ENCODE measurements at places on chromosomes 7 and 10. TPM values are rescaled to one million over a fixed set of nuclear protein-coding genes. Genes with fewer than 3 reads are reported as not detected.
A peak's percentile ranks its signal among the peaks of the same experiment; 100 is the strongest.

Gene C10orf71
- not detected for total RNA-seq

Gene NEBL
- total RNA-seq: 3.1 TPM

Gene PPP1R17
- total RNA-seq: not detected

Gene URGCP
- total RNA-seq: 39.7 TPM

Gene GNGT1
- total RNA-seq: 0.41 TPM

GRCh38 chr10:89426230-89426868, 12.0 kb downstream of the IFIT5 start:
- no peak overlapping the region for H3K4me3 ChIP-seq
- H3K27ac ChIP-seq: no peak overlapping the region
- no peaks in the 10 kb centered on the region for H3K4me1 ChIP-seq

DNA sequence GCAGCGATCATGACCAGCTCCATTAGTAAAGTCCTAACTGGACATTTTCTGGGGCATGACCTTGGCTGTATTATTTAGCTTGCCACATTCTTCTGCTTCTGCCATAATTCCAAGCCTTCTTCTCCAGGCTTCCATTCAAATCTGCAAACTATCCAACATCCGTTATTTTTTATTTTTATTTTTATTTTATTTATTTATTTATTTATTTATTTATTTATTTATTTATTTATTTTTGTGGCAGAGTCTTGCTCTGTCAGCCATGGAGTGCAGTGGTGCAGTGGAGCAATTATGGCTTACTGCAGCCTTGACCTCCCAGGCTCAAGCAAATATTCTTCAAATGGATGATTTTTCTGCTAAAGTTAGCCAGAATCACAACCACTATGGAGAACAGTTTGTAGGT, 187.2 kb upstream of the CDK1 start:
- H3K4me1 ChIP-seq: no peaks in the 10 kb centered on the region
- H3K4me3 ChIP-seq: no peak overlapping the region
- no peaks in the 10 kb centered on the region for H3K27me3 ChIP-seq
- no peak for DNase-seq
- H3K27ac ChIP-seq: no peak overlapping the region

DNA sequence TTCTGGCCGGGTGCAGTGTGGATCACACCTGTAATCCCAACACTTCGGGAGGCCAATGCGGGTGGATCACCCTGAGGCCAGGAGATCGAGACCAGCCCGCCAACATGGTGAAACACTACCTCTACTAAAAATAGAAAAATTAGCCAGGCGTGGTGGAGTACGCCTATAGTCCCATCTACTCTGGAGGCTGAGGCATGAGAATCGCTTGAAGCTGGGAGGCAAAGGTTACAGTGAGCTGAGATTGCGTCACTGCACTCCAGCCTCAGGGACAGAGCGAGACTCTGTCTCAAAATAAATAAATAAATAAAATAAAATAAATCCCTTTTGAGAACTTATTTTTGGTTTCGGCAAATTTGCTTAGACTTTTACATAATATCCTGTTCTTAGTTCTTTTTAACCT, 31.3 kb upstream of the ATP6V0A4 start:
- H3K27ac ChIP-seq: no peak overlapping the region
- no peaks in the 10 kb centered on the region for H3K4me1 ChIP-seq
- no peaks in the 10 kb centered on the region for H3K27me3 ChIP-seq
- DNase-seq: no peak
- no peaks in the 10 kb centered on the region for H3K36me3 ChIP-seq

DNA sequence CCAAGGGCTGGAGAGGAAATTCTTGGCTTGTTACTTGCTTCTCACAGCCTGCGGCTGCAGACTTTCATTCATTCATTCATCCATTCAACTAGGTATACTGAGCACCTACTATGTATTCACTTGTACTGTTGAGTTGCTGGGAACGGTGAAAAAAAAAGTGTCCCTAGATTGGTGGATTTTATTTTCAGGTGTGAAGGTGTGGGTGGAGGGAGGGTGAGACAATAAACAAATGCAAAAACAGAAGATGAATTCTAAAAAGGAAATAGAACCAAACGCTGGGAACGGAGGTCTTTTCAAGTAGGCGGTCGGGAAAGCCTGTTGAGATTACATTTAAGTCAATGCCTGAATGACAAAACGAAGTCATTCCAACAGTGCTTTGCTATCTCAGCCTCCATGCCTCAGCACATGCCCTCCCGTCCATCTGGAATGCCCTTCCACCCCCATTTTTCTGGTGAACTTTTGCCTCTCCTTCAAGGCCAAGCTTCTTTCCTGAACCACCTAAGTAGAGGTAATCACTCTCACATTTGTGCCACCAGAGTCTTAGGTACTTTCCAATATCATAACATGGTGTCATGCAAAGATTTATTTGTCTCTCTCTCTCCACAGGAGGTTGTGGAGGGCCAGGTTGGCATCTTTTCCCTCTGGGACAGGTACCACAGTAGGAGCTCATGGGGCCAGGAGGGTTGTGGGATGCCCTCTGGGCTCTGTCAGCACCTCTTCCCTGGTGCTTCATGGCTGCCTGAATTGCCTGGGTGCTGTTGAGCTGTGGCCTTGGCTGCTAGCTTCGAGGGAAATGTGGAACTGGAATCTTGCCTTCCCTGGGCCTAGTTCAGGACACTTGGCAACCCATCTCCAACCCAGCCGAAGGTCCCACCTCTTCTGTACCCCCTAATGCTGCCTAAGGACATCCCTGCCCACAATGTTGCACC, 5.5 kb downstream of the NKX2-3 start:
- H3K4me3 ChIP-seq: no peak overlapping the region
- H3K36me3 ChIP-seq: no peaks in the 10 kb centered on the region
- H3K4me1 ChIP-seq: peaks cover 3% of the 10 kb centered on the region
- DNase-seq: no peak

- no peaks in the 10 kb centered on the region for H3K36me3 ChIP-seq
- no peaks in the 10 kb centered on the region for H3K27me3 ChIP-seq
- DNase-seq: no peak
- no peak overlapping the region for H3K27ac ChIP-seq
- H3K4me1 ChIP-seq: peaks cover 7% of the 10 kb centered on the region
These were observed 150.9 kb upstream of the COBL start for GRCh38 chr7:51467384-51468017.

DNA sequence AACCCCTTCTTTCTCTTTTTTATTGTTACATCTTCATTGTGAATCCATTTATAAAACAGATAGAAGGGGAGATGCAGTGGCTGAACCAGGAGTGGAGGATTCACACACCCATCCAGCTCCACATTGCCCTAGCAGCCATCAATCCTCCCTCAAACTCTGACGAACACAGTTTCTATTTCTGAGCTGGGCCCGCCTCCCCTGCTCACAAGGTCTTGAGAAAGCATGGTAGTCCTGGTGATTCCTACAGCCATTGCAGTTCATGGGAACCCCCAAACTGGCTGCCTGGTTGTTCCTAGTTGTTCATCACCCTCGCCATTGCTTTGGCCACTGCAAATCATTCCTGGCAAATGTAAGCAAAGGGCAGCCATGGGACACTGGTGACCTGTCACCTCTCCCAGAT, 258.5 kb upstream of the AOAH start:
- H3K27me3 ChIP-seq: no peaks in the 10 kb centered on the region
- no peak for DNase-seq
- no peak overlapping the region for H3K27ac ChIP-seq
- H3K4me3 ChIP-seq: no peak overlapping the region

GRCh38 chr10:100728928-100729861, 16.2 kb upstream of the PAX2 start:
- H3K27me3 ChIP-seq: no peaks in the 10 kb centered on the region
- peaks cover 1% of the 10 kb centered on the region for H3K4me1 ChIP-seq
- peak overlapping the region; percentile 9 for H3K4me3 ChIP-seq
- no peak for DNase-seq
- H3K27ac ChIP-seq: no peak overlapping the region

DNA sequence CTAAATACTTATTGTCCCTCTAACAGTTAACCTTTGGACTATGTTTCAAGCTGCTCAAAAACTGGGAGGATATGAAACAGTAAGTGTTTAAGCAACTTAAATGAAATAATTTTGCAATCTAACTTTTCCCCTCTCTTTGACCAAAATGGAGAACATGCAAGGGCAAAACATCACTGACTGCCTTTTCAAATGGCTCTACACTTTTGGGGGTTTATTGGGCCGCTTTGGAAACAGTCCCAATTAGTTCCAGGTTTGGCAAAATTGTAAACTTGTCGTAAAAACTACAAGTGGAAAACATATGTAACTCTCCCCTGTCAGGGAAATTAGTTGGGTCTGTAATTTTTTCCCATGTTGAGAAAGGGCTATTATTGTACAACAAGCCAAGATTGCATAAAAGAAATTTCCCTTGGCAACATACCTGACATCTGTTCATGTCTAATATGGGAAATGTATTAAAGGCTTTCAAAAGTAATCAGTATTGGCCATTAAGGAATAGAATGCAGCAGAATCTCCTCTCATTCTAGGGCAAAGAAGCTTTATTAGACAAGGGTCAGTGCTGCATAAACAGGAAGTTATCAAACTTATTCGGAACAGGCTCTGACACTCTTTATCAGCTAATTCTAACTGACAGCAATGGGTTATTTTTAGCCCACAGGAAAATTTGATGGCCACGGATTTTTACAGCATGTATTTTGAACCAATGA, 157.9 kb downstream of the ARID5B start:
- no peak overlapping the region for H3K27ac ChIP-seq
- no peak for DNase-seq
- peaks cover 9% of the 10 kb centered on the region for H3K4me1 ChIP-seq
- no peaks in the 10 kb centered on the region for H3K36me3 ChIP-seq

GRCh38 chr10:6995341-6995740, 415.3 kb upstream of the PRKCQ start:
- no peaks in the 10 kb centered on the region for H3K4me1 ChIP-seq
- no peak overlapping the region for H3K4me3 ChIP-seq

- H3K27me3 ChIP-seq: no peaks in the 10 kb centered on the region
- DNase-seq: no peak
- no peak overlapping the region for H3K4me3 ChIP-seq
- H3K36me3 ChIP-seq: no peaks in the 10 kb centered on the region
- H3K27ac ChIP-seq: no peak overlapping the region
These were observed 865.9 kb downstream of the CNTNAP2 start for GRCh38 chr7:146982482-146982881.
